ENCODE measurements at places on chromosomes 16 and 17.
A peak's percentile ranks its signal among the peaks of the same experiment; 100 is the strongest.

GRCh38 chr17:62723842-62724241 is 84.3 kb downstream of the MARCHF10 start:
- DNase-seq: no peak

DNA sequence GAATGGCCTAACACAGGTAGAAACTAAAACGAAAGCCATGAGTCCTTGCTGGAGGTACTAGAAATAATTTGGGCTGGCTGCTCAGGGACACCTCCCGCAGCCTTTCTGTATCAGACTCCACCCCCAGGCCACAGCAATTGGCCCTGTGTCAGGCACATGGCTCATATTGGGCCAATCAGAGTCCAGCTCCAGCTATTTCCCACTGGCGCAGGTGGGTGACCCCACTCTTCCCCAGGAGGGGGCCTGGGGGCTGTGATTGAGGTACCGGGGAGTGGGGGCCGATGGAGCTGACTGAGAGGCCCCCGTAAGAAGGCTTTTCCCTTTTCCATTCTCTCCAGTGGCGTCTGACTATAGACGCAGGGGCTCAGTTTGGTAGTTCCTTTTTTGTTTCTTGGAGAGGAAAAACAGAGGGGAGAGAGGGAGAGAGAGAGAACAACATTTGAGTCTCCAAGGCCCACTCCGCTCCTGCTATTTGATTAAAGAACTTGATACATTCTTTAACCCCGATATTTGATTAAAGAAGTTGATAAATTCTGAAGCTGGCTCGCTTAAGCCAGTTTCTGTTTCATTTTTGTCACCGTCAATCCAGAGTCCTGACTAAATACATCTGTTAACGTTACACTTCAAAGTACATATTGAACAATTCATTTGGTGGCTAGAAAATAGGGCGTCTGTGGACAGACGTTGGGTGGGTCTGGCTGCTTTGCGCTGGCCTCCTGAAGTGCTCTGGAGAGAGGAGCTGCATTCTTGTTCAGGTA is 26.3 kb downstream of the FOXL1 start:
- peak; percentile 40 for DNase-seq

DNA sequence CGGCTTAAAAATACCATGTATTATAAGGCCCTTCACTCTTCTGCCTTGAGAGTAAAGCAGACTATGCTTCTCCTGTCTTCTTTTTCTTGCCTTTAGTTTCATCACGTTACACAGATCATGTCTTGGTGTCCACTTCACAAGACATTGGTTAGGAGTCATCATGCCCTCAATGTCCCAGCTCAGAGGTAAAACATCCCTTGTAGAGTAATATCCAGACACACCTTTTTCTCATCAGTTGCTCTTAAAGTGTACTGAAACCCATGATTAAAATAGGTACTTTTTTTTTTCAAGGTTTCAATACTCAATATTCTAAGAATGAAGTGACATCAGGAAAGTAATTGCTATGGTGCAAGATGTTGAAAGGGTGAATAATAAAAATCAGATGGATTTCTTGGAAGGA is 267.8 kb downstream of the PMP22 start:
- DNase-seq: no peak

GRCh38 chr17:3639981-3640596 is 3.5 kb downstream of the CTNS start:
- DNase-seq: peak; percentile 19

- DNase-seq: no peak
These were observed 52.1 kb downstream of the FOXL1 start for GRCh38 chr16:86630471-86630870.

GRCh38 chr16:67641779-67642708 is 2.9 kb upstream of the CARMIL2 start:
- DNase-seq: no peak
